Cardiac fibroblast (primary cell): ENCODE measurements at places on chromosomes 11 and 22.

GRCh38 chr11:100687054-100687629 is at the start of gene ARHGAP42:
TSS of gene ARHGAP42 (plus strand) at chr11:100687288. CDS start at chr11:100687679, 391 bp downstream.
- peak; percentile 73 for DNase-seq

GRCh38 chr11:13446444-13446843 is 16.6 kb downstream of the BTBD10 start:
- DNase-seq, result peak; percentile 68

DNA sequence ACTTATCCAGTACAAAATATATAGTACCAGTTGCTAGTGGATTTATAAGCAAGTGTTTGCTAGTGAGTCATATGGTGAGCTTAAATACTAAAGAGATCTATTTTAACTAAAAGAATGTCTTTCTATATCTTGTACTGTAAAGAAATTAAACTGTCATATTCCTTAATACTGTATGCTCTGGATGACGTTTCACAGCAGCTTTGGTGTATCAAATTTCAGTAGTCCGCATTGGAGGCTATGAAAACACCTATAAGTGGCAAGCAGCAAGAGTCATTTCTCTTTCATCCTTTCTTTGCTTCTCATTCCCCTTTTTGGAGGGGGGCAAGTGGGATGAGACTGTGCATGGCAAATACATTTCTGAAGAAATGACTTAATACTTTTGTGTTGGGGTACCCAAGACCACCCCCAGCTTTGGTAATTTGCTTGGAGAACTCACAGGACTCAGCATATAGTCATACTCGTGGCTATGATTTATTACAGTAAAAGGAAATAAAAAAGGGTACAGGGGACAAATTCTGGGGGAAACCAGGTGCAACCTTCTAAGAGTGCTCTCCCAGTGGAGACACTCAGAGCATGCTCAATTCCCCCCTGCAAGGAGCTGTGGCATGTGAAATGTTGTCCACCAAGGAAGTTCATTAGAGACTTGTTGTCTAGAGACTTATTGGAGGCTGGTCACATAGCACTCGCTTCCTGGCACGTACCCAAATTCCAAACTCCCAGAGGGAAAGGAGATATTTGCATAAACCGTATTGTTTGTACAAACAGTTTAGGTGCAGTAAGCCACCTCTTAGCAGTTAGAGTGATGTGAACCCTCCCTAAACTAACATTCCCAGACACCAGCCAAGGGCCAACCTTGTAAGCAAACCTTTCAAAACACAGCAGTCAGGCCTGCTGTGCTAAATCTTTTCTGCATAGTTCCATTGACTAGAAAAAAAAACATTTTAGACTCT is 210.8 kb downstream of the PGR start:
- DNase-seq, result peak; percentile 21

DNA sequence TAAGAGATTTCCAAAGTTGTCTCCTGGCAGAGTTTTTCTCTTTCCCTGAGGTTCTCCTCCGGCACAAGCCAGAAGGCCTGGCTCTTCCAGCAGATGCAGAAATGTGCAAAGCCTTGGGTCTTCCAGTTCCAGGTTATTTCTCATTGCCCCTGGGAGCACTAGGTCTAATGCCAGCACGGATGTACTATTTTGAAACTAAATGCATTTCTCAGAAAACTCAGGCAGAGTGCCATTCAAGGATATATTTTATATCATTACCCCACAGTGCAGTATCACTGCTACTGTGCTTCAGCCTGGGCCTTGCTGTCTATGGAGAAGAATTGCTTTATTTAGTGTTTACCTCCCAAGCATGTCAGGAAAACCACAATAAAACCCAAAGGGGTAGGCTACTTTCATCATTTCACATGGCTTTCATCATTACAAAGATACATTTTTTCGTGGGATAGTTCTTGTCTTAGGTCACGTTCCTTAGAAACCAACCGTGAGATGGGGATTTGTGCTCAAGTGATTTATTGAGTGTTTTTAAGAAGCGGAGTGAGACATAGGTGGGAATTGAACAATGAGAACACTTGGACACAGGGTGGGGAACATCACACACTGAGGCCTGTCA is 22.4 kb upstream of the FZD4 start:
- DNase-seq, result peak; percentile 18

DNA sequence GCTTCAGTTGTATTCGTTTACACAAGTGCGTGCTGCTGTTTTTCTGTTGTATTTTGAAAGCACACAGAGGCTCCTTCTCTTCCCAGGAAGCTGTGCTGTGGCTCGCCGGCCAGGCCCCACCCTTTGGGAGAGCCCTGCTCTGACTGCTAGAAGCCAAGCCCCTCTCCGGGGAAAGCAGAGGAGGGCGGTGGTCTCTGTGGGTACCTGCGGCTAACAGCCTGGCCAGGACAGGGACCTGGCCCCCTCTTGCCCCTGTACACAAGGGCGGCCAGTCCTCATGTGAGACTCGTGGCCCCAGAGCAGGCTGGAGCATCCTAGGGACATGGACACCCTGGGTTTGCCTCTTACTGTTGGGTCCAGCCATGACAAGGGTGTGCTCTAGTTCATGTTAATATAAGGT is 14.8 kb downstream of the MOB2 start:
- DNase-seq, result no peak

- DNase-seq, result no peak
Observed at GRCh38 chr22:49091917-49092545, 735.6 kb downstream of the BRD1 start.

DNA sequence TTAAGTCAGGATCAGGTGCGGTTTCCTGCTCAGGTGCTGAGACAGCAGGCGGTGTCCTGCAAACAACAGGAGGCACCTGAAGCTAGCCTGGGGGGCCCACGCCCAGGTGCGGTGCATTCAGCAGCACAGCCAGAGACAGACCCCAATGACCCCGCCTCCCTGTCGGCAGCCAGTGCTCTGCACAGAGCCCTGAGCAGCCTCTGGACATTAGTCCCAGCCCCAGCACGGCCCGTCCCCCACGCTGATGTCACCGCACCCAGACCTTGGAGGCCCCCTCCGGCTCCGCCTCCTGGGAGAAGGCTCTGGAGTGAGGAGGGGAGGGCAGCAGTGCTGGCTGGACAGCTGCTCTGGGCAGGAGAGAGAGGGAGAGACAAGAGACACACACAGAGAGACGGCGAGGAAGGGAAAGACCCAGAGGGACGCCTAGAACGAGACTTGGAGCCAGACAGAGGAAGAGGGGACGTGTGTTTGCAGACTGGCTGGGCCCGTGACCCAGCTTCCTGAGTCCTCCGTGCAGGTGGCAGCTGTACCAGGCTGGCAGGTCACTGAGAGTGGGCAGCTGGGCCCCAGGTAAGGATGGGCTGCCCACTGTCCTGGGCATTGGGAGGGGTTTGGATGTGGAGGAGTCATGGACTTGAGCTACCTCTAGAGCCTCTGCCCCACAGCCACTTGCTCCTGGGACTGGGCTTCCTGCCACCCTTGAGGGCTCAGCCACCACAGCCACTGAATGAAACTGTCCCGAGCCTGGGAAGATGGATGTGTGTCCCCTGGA is at the start of gene MYO7A:
Gene MYO7A (plus strand): TSS at position 327 of the 772 bp plus-strand sequence. CDS start 2,389 bp downstream, outside the sequence.
- DNase-seq, result no peak
